ENCODE measurements at places on chromosomes 7 and 10.

DNA sequence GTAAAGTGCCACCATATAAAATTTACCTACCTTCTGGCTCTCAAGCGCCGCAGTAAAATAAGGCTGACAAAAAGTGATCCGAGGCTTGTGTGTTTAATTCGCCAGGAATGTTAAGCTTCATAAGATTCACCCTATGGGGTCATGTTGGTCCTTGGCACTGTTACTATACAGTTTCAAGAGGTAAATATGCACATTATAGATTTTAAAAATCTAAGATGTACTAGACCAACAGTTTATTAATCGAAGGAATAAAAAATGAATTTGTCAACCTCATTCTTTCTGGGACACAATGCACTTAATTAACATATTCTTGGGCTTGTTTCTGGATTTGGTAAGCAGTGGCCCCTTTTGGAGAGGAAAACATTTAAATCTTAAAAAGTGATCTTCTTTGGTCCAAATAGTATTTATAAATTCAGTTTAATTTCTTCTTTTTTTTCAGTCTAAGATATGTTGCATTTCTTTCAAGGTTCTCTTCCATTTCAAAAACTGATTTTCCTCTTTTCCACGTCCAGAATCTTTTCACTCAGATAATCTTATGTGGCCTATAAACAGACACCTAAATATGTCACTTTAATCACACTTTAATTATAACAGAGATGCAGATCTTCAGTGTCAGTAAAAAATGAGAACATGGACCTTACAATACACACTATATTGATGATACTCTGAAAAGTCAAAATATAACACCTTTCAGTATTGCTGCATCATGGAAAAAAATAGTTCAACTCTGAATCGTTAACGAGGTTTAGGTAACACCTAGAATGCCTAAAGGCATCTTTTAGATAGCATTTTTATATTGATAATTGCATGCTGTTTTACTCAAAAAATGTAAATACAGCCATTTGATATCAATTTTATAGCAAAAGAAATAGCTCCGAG is 3.8 kb upstream of the SKIDA1 start:
- DNase-seq = no peak

DNA sequence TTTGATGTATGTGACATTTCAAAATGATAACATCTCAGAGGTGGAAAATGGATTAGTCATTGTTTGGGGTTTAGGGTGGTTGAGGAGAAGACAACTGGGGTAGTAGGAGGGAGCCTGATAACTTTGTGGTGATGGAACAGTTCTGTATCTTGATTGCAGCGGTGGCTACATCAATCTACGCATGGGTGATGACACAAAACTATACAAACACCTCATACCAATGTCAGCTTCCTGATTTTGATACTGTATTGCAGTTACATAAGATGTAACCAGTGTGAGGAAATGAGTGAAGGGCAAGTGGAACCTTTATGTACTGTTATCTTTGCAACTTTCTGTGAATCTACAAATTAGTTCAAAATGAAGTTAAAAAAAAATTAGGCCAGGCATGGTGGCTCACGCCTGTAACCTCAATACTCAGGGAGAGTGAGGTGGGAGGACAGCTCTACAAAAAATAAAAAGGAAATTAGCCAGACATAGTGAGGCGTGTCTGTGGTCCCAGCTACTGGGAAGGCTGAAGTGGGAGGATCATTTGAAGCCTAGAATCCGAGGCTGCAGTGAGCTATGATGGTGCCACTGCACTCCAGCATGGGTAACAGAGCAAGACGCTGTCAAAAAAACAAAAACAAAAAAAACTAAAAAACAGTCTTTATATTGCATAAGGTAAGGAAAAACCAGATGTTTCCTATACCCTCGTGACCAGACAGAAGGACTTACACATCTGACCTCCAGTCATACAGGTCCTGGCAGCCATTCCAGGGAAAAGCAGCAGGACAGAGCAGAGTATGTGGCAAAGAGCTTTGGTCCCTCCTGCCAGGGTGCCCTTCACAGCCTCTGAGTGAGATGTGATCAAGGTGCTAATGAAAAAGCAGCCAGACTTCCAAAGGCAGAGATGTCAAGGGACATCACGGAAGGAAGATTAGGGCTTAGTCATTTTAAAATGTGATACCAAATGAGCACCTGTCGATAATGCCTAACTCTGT is 50.8 kb downstream of the CYTH3 start:
- no peak for DNase-seq

DNA sequence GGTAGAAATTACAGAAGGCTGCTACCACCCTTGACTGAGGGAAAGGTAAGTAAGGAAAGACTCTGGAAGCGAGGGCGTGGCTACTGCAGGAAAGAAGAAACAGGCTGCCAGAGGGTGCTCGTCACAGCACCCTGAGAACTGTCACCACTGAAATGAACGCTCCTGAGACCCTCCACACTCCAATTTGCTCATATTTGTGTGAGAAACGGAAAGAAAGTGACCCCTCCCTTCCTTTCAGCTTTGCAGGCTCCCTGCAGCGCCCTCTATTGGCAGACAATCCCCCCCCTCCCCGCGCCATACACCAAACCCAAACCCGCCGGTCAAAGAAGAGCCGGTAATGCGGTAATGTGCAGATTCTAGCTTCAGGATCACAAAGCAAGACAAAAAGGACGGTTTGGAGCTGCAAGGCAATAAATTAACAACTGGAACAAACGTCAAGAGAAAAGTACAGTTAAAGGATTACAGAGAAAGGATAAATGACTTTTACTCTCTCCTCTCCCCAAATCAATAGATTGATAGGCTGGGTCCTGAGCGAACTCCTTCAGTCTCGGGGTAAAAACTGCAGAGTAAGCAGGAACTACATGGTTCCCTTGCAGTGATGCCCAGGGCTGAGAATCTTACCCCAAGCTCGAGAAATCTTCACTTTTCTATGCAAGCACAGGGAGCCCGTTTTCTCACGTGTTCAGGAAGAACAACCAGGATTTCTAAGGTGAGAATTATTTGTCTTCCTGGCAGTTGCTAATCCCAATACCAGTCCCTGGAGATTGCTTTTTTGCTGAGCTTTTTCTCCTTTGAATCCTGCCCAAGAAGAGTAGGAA is 47.6 kb downstream of the STEAP1B start:
- no peak for DNase-seq

DNA sequence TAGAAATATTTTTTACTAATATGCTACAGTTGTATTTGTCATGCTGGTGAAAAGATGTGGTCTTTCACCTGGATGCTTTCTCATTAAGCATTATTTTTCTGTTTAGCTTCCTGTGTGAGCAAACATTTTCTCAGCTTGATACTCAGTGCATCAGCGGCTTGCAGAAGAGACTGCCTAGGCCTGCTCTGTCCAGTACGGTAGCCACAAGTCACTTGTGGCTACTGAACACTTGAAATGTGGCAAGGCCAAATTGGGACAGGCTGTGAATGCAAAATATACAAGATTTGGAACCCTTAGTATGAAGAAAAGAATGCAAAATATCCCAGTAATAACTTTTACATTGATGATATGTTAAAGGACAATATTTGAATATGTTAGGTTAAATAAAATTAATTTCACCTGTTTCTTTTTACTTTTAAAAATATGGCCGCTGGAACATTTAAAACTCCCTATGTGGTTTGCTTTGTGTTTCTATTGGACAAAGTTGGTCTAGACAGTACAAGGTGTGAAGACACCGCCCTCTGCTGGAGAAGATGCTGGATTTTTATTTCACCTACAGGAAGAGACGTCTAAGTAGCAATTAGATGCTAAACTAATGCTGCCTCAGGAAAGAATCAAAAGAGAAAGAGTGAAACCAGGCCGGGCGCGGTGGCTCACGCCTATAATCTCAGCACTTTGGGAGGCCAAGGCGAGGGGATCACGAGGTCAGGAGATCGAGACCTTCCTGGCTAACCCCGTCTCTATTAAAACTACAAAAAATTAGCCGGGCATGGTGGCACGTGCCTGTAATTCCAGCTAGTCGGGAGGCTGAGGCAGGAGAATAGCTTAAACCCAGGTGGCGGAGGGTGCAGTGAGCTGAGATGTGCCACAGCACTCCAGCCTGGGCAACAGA is 5.3 kb downstream of the SRGN start:
- no peak for DNase-seq

GRCh38 chr10:131430716-131431412 is 119.3 kb upstream of the TCERG1L start:
- DNase-seq = no peak

DNA sequence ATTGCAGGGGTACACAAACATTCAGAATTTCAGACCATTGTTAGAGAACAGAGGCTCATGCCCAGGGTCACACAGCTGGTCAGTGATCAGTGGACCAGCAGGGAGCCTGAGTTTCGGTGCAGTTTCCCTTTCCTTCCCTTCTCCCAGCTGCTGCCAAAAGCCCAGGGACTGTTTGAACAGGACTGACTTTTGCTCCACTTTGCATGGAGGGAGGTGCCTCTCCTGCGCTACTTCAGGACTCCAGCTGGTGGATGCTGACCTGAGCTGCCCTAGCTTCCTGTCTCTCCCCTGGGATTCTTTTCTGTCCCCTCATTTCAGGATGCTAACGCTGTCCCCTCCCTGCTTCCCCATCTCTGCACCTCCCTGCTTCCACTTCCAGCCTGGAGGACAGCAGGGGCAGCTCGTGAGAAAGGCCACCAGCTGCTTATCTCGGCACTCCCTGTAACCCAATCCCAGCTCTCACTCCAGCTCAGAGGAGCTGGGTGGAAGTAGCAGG is 14.5 kb downstream of the SH2D4B start:
- DNase-seq = no peak

DNA sequence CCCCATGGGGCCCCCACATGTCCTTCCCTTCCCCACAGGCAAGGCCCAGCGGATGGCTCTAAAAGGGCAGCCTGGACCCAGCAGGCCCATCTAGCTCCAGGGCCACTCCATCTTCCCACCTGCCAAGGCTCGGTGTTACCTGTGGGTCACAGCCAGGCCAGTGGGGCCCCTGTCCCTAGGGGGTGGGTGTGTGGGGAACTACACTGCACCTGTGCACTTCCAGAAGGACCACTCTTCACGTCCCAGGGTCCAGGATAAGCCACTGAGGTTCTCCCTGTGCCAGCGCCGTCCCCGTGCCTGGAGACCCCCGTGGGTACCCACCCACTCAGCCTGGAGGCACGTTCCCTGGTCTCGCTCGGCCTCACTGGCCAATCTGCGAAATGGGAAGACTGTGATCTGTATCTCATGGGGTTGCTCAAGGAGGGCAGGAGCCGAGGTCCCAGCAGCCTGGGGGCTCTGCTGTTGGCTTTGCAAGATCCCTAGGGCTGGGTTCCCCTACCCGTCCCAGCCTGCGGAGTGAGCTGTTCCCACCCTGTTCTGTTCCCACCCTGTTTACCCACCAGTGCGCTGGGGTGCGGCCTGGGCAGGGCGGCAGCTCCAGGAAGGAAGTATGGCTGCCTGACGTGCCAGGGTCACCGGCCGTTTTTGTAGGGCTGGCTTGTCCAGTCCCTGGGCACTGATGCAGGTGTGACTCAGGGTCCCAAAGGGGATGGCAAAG is 4.6 kb downstream of the PWWP2B start:
- no peak for DNase-seq

DNA sequence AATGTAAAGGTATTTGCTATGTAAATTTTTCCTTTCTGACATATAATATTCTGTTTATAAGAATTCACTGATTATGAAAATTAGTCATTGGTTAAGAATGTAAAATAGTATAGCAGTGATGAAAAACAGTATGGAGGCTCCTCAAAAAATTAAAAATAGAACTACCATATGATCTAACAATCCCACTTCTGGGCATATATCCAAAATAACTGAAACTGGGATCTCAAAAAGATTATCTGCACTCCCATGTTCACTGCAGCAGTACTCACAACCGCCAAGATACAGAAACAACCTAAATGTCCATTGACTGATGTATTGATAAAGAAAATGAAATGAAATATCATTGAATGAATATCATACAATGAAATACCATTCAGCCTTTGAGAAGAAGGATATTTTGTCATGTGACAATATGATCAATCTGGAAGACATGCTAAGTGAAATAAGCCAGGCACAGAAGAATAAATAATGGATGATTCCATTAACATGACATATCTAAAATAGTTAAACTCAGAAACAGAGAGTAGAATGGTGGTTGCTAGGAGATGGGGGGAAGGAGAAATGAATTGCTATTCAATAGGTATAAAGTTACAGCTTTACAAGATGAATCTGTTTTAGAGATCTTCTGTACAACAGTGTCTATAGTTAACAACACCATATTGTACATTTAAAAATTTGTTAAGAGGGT is 14.0 kb downstream of the C10orf88 start:
- no peak for DNase-seq

- no peak for DNase-seq
Observed at GRCh38 chr7:73973091-73973490, 54.9 kb upstream of the ELN start.

DNA sequence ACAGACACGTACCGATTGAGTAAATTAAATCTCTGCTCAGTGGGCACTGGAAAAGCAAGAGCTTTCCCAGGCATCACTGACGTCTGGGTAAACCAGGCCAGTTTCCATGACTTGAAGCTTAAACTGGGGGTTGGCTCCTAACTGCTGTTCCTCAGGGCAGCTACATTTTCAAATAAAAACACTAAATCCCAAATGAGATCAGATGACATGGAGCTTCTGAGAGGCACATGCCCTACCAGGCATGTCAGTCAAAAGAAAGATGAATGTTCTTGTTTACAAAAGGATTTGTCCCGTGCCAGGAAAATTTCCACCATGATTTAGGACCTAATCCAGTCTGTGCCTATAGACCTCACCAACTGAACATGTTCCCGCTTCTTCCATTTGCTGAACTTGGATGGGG is 220.2 kb downstream of the KCNMA1 start:
- no peak for DNase-seq

GRCh38 chr10:123575105-123575504 is 91.0 kb upstream of the GPR26 start:
- DNase-seq = no peak

Measured in GM12892 (cell line).